ENCODE measurements at places on chromosomes 7 and 10.

- no peak for DNase-seq
Measured at GRCh38 chr7:108102671-108103312, 27.4 kb downstream of the LAMB4 start.

GRCh38 chr7:121515229-121515628 is 119.1 kb upstream of the FAM3C start:
- DNase-seq: no peak

DNA sequence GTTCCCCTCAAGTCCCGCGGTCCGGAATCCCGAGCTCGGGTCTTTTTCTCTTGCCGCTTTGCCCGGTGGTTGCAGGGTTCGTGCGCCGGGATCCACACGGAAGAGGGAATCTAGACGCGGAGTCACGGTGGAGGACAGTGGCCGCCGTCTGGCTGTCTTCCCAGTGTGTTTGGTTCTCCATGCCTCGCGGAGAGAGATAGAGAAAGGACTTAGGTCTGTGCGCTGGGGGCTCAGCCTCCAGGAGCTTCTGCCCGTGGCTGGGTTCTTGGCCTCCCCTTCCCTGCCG is 1.6 kb downstream of the FFAR4 start:
- no peak for DNase-seq

GRCh38 chr7:99090771-99091542 is 53.0 kb downstream of the SMURF1 start:
- no peak for DNase-seq

- DNase-seq: no peak
Measured at GRCh38 chr7:132547821-132548220, 28.4 kb downstream of the PLXNA4 start.

DNA sequence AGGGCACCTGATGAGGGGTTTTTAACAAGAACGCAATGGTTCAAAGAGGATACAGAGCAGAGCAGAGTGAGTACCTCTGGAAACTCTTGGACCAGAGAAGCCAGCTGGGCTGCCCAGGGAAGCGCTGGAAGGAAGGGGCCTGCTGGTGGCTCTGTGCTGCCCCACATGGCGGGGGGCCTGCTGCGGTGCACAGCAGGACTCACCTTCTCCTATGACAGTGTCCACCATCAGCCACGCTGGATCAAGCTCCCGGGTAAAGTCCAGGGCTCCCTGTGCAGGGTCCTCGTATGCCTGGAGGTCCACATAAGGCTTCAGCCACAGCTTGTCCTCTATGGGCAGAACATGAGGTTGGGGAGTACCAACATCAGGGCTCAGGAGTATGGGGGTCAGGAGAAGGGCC is 12.5 kb downstream of the EPHA1 start:
- DNase-seq: no peak

DNA sequence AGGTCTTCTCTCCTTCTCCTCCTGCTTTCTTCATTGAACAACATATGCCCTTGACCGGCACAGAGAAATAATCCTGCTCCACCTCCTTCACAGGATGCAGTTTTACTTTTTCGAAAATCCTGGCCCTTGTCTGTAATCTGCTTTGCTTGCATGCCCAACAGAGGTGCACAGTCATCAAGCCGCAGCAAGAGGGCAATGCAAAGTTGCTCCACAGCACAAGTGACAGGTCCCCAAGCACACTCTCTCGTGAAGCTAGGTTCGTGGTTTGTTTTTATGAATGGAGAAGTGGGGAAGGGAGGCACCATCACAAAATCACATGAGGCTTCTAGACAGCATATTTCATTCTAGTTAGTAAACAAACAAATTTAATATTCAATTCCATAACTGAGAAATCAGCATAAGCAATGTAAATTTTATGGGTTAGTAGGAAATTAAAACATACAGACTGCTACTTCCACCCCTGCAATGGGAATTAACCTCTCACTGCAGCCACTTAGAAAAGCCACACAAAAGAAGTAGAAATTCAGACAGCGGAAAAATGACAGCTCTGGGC is 178.8 kb downstream of the TPK1 start:
- no peak for DNase-seq

DNA sequence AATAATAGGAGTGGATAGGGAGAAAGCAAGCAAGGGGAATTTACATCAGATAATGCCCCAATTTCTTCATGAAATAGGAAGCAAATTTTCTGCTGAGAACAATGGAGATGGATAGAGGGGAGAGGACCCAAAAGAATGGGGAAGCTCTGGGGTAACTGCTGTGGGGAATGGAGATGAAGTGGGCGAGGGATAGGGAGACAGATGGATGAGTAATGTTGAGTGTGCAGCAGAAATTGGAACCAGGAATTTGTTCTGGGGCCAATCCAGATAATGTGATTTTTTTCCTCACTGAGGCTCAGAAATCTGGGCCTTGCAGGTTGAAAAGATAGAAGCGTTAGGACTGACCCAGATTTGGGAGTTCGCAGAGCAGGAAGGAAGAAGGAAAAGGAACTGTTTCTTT is 24.5 kb upstream of the MRC1 start:
- no peak for DNase-seq

- DNase-seq: no peak
Measured at GRCh38 chr10:27857616-27858015, 112.0 kb upstream of the MKX start.

- no peak for DNase-seq
Measured at GRCh38 chr7:152664636-152665035, 11.3 kb downstream of the XRCC2 start.

DNA sequence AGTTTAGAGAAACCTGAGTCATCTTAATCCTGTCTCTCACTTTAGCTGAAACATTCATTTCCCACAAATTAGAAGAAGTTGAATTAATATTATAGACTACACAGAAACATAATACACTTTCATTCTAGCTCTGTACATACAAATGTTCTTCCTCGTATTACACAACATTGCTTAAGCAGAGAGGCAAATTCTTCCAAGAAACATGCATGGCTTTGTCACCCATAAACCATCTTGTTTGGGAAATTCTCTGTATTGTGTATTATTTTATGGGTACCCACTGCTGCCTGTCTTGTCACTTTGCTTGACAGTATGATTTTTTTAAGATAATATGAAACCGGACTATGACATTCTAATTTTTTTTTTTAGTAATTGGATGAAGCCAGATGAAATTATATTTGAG is 104.0 kb downstream of the SRI start:
- no peak for DNase-seq

DNA sequence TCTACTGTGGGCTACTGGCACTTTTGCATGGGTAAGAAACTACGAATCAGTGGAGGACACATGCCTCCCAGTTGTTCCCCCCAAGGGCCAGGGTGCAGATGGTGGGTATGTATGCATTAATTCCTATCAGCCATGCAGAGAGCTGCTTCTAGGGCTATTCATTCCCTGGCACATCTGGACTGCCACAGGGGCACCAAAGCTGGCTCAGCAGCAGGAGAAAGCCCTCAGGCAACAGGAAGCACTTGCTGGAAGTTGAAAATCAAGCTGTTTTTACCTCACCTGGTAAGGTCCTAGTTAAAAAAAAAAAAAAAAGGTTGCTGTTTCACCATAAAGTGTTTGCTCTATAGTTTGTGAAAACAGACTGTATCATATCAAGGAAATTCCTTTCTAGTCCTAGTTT is 1342.6 kb downstream of the REEP3 start:
- no peak for DNase-seq

DNA sequence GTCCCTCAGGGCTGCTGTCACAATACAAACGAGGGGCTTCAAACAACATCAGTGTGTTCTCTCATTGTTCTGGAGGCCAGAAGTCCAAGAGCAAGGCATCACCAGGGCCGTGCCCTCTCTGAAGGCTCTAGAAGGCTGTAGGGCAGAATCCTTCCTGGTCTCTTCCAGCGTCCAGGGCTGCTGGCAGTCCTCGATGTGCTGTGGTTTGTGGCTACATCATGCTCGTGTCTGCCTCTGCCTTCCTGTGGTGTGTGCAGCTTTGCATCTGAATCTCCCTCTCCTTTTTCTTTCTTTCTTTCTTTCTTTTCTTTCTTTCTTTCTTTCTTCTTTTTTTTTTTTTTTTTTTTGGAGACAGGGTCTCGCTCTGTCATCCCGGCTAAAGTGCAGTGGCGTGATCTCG is 103.5 kb downstream of the INSYN2A start:
- DNase-seq: no peak

DNA sequence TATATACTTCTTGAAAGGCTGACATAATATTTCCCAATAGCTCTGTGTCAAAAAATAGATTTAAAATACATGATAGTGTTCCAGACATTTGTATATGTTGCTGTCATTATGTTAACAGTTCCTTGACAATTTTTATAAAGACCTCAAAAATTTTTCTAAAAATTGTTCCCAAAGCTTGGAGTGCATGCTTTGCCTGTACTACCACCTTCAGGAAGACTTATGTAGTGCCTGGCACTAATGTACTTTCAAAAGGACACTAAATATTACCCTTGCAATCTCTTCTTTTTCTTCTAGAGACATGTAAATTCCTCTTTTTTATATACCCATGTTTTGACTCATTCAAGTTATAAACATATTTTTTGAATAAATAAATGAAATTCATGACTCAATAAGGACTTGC is 48.0 kb upstream of the SP8 start:
- no peak for DNase-seq

DNA sequence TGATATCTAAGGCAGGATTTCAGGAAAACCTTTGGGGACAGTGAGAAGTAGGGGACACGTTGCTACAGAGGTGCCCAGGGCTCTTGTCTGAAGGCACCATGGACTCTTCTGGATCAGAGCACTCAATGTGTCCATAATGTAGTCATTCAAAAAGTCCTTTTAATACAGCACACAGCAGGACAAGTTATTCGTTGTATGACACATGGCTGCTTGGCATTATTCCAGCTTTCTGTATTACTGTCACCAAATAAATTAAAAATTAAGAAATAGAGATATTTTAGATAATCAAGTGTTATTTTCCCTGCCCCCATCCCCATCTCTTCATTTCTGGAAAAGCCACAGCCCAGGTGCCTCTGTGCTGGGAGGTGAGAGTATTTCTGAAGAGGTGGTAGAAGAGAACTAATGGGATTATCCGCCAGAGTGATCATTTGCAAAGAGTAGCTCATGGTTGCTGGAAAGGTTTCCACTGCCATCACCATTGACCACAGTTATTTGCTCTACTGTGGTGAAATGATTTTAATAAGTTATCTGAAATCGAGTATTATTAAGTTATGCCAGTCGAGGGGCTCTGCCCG is 83.0 kb downstream of the CXCL12 start:
- no peak for DNase-seq

DNA sequence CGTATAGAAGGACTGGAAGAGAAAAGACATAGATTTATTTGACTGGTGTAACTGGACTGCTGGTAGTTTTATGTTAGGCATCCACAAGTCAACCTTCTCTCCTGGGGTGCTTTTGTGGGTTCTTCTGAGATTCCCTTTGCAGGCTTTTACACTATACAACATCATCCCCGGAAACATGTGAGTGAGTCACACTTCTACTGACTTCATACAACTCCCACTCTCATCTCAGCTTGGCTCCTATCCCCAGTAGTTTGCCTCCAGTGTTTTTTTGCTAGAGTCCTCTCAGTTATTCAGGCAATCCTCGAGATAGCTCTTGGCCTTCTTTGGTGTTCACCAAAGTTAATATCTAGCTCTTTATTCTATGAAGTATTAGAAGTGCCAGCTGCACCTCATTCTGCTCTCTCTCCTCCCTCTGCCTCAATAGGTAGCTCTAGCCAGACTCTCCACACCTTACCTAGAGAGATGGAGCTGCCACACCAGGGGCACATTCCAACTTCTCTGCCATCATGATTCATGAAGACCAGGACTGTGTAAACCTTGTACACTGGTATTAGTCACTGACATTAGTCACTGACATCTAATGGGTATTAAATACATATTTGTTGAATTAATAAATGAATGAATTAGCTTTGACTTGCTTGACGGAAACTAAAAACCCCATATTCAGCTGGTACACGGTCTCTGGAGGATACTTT is 281.9 kb downstream of the PPP1R3A start:
- no peak for DNase-seq

GRCh38 chr10:95321554-95322301 is 30.9 kb upstream of the PDLIM1 start:
- no peak for DNase-seq

DNA sequence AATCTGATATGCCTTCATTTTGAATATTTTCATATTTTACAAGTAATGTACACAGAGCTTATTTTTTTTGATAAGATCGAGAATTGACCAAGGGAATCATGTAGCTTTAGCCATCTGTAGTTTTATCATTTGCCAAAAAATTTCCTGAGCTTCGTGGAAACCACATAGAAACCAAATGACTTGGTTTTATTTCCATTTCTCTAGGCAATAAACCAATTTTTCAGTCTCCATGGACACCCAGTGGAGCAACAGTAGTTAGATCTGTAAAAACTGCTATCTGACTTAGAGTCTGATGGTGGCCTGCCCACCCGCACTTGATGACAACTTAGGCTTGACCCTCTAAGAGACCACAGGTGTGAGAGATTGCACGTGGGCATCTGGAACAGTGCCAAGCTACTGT is 127.8 kb upstream of the CDK6 start:
- DNase-seq: no peak

DNA sequence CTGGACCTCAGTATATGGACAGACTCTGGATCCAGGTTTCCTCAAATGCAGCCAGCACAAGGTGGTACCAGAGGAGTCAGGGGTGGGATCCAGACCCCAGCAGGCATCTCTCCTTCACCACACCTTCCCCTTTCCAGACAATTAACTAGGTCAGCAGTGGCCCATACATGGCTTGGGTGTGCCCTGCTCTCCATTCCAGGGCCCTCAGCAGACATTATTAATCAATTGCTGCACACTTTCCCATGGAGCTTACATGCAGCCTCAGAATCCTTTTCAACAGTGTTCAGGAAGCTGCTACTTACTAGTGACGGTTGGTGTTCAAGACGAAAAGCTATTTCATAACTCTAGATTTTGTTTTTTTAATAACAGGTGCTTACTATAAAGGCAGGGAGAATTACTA is 6.0 kb downstream of the COL13A1 start:
- no peak for DNase-seq

GRCh38 chr7:66164356-66164755 is 40.8 kb upstream of the TPST1 start:
- DNase-seq: no peak

- DNase-seq: no peak
Measured at GRCh38 chr7:90701021-90701420, 104.9 kb downstream of the CDK14 start.

GRCh38 chr10:131166486-131166885 is 145.0 kb downstream of the TCERG1L start:
- DNase-seq: no peak

- no peak for DNase-seq
Measured at GRCh38 chr7:29386196-29386765, 177.4 kb upstream of the PRR15 start.

GRCh38 chr7:1240517-1241257 is 8.0 kb downstream of the UNCX start:
- no peak for DNase-seq

GRCh38 chr10:82778908-82779307 is 903.9 kb downstream of the NRG3 start:
- no peak for DNase-seq

GRCh38 chr7:28488061-28488791 is 75.9 kb downstream of the CREB5 start:
- no peak for DNase-seq

- no peak for DNase-seq
Measured at GRCh38 chr7:3805151-3805550, 504.1 kb downstream of the SDK1 start.

Data from activated T-helper 1 cell treated with anti-CD3 and anti-CD28 coated beads, Interleukin-2, amount 50 U/mL, for 16 hours (primary cell).